ENCODE measurements at places on chromosomes 7 and 10. TPM values are rescaled to one million over a fixed set of nuclear protein-coding genes. Genes with fewer than 3 reads are reported as not detected.

DNA sequence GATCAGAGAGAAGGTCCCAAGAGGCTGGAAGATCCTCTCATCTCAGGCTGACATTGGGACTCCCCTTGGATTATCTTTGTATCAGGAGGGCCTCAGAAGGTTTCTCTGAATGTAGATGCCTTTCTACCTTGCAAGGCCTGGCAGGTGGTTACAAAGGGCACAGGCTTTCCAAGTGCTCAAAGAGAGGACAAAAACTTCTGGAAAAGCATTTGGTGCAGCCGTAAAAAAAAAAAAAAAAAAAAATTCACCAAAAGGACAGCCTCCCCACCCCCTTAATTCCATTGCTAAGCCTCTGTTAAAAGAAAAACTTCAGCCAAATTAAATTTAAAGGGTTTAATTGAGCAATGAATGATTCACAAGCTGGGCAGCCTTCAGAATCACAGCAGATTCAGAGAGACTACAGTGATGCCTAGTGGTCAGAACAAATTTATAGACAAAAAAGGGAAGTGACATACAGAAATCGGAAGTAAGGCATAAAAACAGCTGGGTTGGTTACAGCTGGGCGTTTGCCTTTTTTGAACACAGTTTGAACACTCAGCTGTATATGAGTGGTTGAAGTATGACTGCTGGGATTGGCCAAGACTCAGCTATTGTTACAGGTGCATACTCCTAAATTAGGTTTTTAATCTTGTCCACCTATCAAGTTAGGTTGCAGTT, 42.5 kb upstream of the LRGUK start:
- DNase-seq: no peak

The GPR37 gene
- total RNA-seq: not detected

GRCh38 chr10:63206997-63207811, 74.1 kb downstream of the NRBF2 start:
- peak; percentile 36 for DNase-seq

The CAV1 gene
- total RNA-seq: 1.7 TPM

- DNase-seq: no peak
Measured at GRCh38 chr7:127114742-127115265, 137.9 kb downstream of the GRM8 start.

- DNase-seq: peak; percentile 70
Measured at GRCh38 chr7:140232957-140233917, 56.5 kb upstream of the KDM7A start.

- DNase-seq: no peak
Measured at GRCh38 chr7:42672339-42672999, 239.4 kb downstream of the C7orf25 start.

DNA sequence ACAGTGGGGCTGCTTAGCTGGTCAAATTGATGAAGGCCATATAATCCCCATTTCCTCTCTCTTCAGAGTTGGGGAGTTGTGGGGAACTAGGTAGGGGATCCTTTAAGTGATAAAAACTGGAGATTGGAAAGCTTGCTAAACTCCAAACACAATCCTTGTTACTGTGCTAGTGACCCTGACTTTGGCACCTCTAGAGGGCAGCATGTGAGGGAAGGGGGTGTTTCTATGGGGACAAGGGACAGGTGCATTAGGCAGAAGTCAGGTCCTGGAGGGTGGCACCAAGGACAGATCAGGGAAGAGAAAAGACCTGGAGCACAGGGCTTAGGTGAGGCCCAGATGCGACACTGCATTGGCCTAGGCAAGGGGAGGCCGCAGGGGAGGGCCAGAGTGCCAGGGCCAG, 66.9 kb downstream of the CDHR3 start:
- no peak for DNase-seq

The NPFFR1 gene
- total RNA-seq: not detected

GRCh38 chr7:192701-193480, 520 bp downstream of the FAM20C start:
- DNase-seq: no peak

DNA sequence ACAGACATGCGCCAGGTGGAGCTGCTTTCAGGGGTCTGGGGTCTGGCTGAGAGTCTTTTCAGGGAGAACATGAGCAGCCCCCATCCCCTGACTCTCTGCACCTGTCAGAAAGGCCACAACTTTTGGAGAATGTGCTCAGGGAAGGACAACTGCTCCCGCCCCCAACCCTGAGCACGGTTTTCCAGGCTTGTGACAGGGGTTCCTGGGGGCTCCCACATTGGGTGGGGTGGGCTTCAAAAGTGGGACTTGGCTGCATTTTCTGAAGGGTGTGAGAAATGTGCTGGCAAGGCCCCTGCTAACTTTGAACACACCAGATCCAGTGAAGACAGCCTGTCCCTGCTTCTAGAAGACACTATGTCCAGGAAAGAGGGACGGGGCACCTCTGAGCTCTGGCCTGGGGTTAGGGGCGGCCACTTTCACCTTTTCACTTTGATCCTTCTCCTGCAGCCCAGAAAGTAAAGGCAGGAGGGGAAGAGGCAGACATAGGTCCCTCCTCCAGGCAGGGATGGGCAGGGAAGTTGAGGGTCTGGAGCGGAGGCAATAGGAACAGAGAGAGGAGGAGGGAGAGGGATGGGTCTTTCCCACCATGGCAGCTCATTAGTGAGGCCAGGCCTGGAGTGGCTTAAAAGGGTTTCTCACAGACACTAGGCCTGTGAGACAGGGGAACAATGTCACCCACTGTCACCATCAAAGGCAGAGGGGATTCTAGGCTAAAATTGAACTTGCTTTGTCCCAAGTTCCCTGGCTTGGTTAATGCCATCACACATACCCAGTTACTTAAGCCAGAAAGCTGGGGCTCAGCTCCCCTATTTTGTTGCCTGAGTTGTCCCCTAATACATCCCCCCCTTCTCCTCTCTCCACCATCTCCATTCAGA, 1.5 kb downstream of the KCP start:
- no peak for DNase-seq

The ADIRF gene
- 0.64 TPM for total RNA-seq

- no peak for DNase-seq
Measured at GRCh38 chr10:112159469-112159868, 24.1 kb downstream of the GPAM start.

DNA sequence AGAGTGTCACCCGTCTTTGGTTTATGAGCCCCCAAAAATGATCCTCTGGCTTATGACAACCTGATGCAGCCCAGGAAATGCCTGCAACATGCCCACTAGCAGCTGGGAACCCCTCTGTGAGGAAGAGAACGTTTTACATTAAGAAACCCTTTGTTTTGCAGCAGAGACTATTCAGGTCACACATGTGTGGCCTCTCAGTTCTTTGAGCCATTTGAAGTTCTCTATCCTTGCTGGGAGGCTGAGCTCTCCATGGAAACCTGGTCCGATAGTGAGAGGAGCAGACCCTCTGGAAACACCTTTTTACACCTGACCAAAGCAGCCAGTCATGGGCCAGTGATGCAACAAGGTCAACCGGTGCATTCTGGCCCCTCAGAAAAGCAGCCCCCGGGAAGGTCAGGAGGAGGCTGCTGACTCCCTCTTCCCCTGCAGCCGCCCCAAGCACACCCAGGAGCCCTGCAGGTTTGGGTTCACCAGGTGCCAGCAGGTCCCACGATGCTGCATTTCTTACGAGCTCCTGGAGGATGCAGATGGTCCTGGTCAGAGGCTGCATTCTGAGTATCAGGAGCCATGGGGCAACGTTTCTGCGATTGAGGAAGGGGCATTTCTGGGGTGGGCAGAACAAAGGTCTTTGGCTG, 134.3 kb downstream of the ZMYND11 start:
- DNase-seq: no peak

GRCh38 chr7:116929021-116929420, 24.3 kb upstream of the ST7 start:
- no peak for DNase-seq

DNA sequence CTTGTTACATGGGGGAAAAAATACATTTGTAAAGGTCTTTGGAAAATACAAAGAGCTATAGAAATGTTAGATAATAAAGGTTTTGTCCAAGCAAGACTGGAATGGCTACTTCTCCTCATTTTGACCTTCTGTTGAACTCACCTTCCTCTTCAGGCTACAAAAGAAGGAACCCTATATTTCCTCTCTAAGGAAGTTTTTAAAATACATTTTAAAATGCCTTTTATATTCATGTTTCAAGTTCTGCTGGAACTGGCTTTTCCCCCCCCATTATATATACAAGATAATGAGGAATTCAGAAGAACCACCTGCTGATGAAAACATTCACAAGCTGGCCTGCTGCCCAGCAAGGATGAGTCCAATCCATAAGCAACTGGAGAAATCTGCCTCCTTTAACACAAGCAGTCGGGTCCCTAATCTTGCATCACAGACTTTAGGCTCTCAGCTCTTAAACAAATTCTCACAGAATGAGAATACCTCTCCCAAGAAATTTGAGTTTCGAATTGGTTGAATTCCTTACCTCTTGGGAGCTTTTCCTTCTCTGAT, 44.6 kb downstream of the MTERF1 start:
- DNase-seq: no peak

The PVRIG gene
- 27.4 TPM for total RNA-seq
